Epithelial cell of proximal tubule (primary cell): ENCODE measurements at places on chromosomes 12 and 14.

- DNase-seq: no peak
Measured at GRCh38 chr14:66119606-66120231, 366.5 kb upstream of the CCDC196 start.

DNA sequence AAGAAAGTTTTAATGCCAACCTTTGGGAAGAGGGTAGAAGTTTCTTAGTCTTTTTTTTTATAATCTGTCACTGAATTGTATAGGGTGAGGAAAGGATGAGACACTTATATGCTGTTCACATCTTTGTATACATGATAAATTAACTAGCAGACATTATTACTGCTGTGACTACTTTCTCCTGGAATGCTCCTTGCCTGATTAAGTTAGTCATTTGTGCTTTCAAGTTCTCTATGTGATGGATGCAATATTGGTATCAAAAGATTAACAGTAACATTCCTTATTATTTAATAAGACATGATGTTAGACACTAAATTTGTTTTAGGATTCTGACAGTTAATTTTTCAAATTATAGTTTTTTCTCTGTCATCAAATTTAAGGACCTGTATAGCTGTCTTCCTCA lies 223.4 kb upstream of the GARIN2 start:
- no peak for DNase-seq

GRCh38 chr14:51725061-51725460 lies 73.4 kb downstream of the FRMD6 start:
- DNase-seq: no peak

DNA sequence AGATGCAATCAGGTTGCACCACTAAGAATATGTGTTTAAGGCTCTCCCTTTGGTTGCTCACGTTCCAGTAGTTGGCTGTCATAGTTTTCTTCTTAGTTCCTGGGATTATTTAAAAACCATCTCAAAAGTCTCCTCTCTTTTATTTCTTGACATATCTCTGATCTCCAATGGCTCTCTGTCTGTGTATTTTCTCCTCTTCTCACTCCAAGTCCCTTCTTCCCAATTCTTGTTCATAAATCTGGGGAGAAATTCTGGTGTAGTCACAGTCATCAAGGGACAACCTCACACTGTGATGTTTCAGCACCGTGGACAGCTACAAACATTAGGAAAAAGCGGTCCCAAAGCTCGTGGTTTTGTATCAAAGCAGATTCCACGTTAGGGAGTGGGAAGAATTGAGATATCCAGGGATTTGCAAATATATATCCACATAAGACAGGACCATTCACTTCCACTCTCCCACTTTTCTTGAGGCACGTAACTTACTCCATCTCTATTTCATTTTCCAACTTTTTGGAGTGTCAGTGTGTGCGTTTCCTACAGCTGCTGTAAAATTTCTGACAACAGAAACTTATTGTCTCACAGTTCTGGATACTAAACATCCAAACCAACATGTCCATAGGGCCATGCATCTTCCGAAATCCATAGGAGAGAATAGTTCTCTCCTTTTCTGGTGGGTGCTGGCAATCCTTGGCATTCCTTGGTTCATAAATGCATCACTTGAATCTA lies 80.6 kb upstream of the TMEM233 start:
- no peak for DNase-seq

DNA sequence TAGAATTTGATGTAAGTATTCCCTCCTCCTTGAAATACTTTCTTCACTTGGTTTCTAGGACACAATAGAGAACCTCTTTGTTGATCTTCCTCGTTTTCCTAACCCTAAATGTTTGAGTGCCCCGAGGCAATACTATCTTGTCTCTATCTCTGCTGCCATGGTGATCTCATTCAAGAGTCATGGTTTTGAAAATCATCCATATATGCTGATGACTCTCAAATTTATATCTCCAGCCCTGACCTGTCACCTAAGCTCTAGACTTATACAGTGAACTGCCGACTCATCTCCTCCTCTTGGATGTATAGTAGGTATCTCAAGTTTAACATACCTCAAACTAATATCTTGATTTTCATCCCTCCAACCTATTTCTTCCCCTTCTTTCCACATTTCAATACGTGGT lies 71.4 kb downstream of the RIC8B start:
- DNase-seq: no peak

DNA sequence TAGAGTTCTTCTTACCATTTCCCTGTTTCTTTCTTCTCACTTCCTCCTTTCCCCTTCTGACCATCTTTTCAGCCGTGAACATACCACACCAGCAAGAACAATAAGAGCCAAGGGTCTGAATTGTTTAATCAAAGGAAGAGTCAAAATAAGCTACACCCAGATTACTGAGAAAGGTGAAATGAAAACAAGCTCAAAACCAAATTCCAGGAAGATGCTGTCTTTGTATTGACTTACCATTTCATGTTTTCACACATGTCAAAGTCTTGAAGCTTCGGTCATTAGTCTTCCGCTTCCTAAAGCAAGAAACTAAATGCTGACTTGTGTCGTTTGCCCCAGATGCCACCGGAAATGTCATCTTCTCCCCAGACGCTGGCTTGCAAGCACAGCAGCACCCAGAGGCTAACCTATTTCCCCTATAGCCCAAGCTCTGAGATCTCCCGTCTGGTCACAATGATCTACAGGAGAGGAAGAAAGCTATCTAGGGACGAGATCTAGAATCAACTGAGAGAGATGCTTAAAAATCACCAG lies 136.5 kb upstream of the AMIGO2 start:
- DNase-seq: no peak

DNA sequence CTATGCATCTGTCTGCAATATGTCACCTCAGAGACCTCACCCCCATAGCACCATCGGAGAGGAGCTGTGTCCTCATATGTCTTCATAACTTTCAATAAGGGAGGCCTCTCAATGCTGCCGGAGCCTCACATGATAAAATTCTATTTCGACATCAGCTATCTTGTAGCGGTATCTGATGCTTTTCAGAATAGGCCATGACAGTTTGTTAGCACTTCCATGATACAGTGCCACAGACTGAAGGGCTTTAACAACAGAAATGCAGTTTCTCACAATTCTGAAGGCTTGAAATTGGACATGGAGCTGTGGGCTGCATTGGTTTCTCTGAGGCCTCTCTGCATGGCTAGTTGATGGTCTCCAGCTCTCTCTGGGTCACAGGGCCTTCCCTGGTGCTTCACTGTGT lies 125.0 kb upstream of the PZP start:
- no peak for DNase-seq

- DNase-seq: no peak
Measured at GRCh38 chr14:85248881-85249635, 280.9 kb upstream of the FLRT2 start.
